ENCODE measurements at places on chromosomes 1 and 21.
A peak's percentile ranks its signal among the peaks of the same experiment; 100 is the strongest.

- no peak overlapping the region for H3K4me3 ChIP-seq
- peak; percentile 13 for DNase-seq
- no peaks in the 10 kb centered on the region for H3K36me3 ChIP-seq
Observed at GRCh38 chr1:38789498-38790169, 69.9 kb downstream of the RRAGC start.

DNA sequence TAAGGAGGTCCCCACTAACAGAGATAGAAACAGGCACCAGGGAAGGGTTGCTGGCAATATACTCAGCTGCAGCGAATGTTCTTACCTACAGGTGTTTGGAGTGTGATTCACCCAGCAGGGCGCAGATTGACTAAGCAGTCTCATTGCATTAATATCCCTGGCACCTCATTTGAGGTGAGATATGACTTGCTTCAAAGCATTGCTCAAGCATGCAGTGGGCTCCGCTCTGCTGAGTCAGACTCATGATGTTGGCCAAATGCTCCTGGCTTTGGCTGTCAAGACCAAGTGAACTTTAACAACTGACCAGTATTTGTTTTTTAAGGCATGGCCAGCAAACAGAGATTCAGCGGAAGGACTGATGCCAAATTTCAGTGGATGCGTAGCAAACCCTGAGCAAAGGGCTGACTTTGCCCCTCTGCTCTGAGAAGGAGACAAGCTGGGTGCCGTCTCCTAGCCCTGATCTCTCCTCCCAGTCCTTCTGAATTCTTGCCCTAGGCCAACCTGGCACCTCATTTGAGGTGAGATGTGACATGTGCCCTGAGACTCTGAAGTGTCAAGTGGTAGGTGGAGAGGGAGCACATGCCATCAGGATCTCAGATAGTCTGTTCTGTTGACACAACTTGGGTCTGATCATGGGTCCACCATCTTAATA lies 187.1 kb upstream of the COA6 start:
- no peaks in the 10 kb centered on the region for H3K36me3 ChIP-seq
- no peaks in the 10 kb centered on the region for H3K27me3 ChIP-seq
- no peak for DNase-seq
- H3K4me1 ChIP-seq: no peaks in the 10 kb centered on the region
- H3K4me3 ChIP-seq: no peak overlapping the region

GRCh38 chr1:43052786-43053439 lies 94.2 kb upstream of the SLC2A1 start:
- no peaks in the 10 kb centered on the region for H3K27me3 ChIP-seq
- DNase-seq: no peak
- no peak overlapping the region for H3K4me3 ChIP-seq
- H3K36me3 ChIP-seq: no peaks in the 10 kb centered on the region
- no peak overlapping the region for H3K27ac ChIP-seq

DNA sequence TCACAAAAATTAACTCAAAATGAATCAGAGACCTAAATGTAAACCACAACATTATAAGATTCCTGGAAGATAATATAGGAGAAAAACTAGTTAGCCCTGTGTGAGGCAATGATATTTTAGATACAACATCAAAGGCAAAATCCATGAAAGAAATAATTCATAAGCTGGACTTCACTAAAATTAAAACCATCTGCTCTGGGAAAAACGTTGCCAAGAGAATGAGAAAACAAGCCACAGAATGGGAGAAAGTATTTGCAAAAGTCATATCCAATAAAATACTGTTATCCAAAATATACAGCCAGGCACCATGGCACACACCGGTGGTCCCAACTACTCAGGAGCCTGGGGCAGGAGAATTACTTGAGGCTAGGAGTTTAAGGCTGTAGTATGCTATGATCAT lies 70.3 kb downstream of the SYF2 start:
- no peak overlapping the region for H3K4me3 ChIP-seq
- DNase-seq: peak; percentile 67
- H3K4me1 ChIP-seq: no peaks in the 10 kb centered on the region
- H3K27me3 ChIP-seq: peaks cover 2% of the 10 kb centered on the region
- no peaks in the 10 kb centered on the region for H3K36me3 ChIP-seq

- H3K36me3 ChIP-seq: no peaks in the 10 kb centered on the region
- H3K4me1 ChIP-seq: no peaks in the 10 kb centered on the region
- DNase-seq: no peak
- no peak overlapping the region for H3K4me3 ChIP-seq
- H3K27me3 ChIP-seq: no peaks in the 10 kb centered on the region
Observed at GRCh38 chr1:196295766-196296165, 312.5 kb downstream of the KCNT2 start.

DNA sequence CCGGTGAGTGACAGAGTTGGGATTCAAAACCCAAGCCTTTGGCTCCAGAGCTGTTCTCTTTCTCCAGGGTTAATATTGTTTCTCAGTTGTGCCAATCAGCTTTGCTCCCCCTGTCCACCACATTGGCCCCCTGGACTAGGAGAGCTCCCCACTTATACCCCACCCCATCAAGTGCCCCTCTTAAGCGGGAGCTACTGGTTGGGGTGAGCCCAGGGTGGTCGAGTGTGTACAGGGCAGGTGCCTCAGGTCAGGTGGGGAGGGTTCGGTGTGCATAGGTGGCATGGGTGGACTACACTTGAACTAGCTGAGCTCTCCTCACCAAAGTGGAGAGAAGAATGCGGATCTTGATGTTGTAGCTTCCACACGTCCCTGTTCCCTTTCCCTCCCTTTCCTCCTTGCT lies 14.2 kb downstream of the KCNA2 start:
- H3K4me3 ChIP-seq: no peak overlapping the region
- no peak overlapping the region for H3K27ac ChIP-seq
- H3K27me3 ChIP-seq: peaks cover 9% of the 10 kb centered on the region
- no peak for DNase-seq
- peaks cover 3% of the 10 kb centered on the region for H3K4me1 ChIP-seq
- no peaks in the 10 kb centered on the region for H3K36me3 ChIP-seq

DNA sequence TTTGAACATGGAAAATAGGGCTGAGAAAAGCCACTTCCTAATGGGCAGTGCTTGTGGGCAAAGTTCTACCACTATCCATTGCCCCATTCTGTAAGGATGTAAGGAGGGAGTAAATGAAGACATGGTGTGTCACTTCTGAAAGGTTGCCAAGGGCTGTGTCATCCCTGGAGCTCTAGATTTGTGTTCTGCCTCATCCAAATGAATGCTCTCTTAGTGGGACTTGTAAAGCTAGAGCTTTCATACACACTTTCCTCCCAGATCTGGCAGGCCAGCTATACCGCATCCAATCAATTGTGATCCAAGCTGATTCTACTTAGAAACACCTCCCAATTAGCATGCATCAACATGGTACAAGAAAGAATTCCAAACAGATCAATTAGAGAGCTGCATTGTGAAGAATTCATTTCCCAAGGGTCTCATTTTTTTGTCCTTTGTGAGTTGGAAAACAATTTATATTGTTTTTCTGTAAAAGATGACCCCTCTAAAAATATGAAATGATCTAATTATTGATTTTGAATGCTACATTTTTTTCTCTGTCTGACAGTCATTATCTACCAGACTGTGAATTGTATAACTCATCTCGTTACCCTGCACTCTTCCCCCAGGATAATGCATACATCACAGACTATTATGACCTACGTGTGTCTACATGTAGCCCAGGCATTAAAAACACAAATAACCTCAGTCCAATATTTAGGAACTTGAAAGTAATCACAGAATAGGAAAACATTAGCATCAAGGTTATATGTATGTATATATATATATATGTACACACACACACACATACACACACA lies 117.1 kb upstream of the DUSP10 start:
- DNase-seq: peak; percentile 30
- no peaks in the 10 kb centered on the region for H3K36me3 ChIP-seq
- no peaks in the 10 kb centered on the region for H3K4me1 ChIP-seq
- H3K27ac ChIP-seq: no peak overlapping the region
- H3K27me3 ChIP-seq: no peaks in the 10 kb centered on the region
- no peak overlapping the region for H3K4me3 ChIP-seq

DNA sequence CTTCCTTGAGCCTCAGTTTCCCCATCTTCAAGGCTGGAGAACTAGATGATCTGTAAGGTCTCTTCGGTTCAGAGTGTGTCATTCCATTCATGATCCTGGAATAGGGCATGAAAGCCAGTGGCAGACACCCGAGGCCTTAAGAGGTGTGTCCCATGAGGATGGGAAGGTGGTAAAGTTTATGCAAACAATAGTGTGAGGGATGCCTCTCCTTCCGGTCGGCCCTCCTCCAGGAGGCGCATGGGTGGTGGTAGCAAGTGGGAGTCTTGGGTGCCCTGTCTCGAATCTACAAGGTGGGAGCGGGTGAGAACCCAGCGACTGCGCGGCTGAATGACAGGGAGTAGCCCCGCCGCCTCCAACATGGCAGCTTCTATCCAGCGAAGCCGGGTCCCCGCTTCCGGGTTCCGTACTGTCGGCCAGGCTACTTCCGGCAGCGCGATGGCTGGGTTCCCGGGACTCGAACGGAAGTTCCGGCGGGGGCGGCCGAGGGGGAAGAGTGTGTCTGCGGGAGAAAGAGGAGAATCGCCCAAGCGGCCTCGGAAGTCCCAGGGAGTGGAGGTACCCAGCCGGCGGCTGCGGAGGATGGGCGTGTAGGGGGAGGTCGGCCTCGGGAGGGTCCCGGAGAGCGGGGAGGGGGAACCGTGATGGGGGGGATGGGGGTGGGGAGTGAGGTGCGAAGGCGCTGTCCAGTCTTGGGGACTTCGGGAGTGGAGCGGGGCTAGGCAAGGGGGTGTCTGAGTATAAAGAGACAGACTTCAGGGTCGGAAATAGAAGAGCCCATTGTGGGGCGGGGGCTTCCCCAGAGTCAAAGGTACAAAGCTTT lies at the start of gene LYPLA2:
TSS of gene LYPLA2 (plus strand) at position 450 of the 820 bp plus-strand sequence. CDS start 1,538 bp downstream, outside the sequence.
- H3K4me1 ChIP-seq: peaks cover 35% of the 10 kb centered on the region
- DNase-seq: peak; percentile 98
- no peaks in the 10 kb centered on the region for H3K27me3 ChIP-seq
- peaks cover 43% of the 10 kb centered on the region for H3K36me3 ChIP-seq

GRCh38 chr21:25385911-25386474 lies 221.3 kb downstream of the MRPL39 start:
- no peaks in the 10 kb centered on the region for H3K4me1 ChIP-seq
- H3K4me3 ChIP-seq: no peak overlapping the region
- no peak overlapping the region for H3K27ac ChIP-seq
- no peaks in the 10 kb centered on the region for H3K27me3 ChIP-seq

DNA sequence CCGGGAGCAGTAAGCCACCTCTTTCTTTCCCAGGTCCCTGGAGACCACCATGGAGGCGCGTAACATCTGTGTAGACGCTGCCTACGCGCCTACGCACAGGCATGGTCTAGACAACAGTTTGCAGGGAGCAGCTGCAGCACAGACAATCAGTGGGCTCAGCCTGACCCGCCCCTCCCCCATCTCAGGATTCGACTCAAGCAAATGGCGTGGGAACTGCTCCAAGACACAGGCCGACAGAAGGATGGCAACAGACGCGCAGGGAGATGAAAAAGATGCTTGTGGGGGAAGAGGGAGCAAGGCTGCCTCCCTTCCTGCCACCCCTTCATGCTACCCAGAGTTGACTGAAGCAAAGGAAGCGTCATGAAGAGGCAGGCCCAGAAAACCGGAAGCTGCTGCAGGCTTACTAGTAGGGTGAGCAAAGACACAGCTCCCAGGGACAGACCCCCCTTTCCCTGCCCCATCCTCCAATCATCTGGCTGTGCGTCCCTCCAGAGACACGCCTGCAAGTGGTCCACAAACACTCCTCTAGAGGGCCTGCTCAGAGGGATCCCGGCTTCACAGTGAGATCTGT lies 19.5 kb downstream of the STK40 start:
- no peak overlapping the region for H3K4me3 ChIP-seq
- H3K27me3 ChIP-seq: no peaks in the 10 kb centered on the region
- peak overlapping the region; percentile 76 for H3K27ac ChIP-seq
- DNase-seq: peak; percentile 83
- peaks cover 27% of the 10 kb centered on the region for H3K4me1 ChIP-seq

DNA sequence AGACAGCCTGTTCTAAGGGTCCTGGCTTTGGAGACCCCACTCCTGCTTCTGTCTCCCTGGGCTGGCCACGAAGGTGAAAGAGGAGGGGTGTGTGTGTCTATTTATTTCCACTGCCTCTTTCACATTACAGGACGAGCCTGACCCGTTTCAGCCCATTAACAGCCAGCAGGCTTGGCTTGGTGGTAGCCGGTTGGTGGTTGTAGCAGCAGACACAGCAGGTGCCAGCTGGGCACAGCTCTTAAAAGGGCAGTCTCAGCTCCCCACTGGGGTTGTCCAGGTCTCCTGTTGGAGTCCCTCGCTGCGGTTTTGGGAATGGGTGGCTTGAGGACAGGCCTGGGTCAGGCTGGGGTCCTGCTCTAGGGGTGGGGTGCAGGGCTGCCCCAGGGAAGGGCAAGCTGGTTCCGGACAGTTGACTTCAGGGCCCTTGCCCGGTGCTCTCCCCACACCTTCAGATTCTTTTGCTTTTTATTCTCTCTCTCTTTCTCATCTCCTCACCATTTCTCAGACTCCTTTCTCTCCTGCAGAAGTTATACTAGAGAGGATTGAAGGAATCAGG lies 84.6 kb downstream of the ACTL8 start:
- H3K27me3 ChIP-seq: peaks cover 15% of the 10 kb centered on the region
- no peaks in the 10 kb centered on the region for H3K4me1 ChIP-seq
- no peak overlapping the region for H3K27ac ChIP-seq

DNA sequence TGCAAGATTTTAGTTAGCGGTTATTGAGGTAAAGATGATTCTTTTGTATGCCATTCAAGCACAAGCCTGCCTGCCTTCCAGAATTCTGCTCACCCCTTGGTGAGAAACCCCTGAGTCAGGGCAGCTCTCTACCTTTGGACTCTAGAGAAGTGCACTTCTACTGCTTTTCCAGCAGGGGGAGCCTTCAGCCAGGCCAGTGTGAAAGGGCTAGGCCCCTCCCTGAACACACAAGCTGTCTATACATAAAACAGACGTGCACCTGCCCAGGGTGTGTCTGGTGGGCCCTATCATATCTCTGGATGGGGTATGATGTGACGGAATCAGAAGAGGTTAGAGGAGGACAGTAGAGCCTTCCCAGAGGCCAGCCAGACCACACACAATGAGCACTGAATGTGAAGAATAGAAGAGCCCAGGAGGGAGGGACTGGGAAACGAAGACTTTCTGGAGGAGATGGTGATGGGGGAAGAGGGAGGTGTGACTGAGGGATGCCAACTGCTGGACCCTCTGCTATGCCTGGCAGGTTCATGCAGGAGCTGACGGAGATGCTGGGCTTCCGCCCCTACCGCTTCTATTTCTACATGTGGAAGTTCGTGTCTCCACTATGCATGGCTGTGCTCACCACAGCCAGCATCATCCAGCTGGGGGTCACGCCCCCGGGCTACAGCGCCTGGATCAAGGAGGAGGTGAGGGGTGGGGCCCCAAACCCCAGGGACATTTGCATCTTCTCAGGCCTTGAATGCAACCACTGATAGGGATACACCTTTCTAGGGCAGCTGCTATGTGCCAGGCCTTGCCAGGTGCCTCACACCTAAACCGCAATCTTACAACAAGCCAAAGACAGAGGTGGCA lies 13.0 kb upstream of the KCNC4 start:
- H3K4me3 ChIP-seq: no peak overlapping the region
- H3K4me1 ChIP-seq: no peaks in the 10 kb centered on the region
- H3K27ac ChIP-seq: no peak overlapping the region
- peaks cover 2% of the 10 kb centered on the region for H3K27me3 ChIP-seq
- peak; percentile 30 for DNase-seq

Data from muscle of leg (tissue), 16 donors.